ENCODE measurements at places on chromosomes 5 and 9.

- no peak for DNase-seq
These were observed 56.5 kb downstream of the ANKRD33B start for GRCh38 chr5:10620346-10620745.

DNA sequence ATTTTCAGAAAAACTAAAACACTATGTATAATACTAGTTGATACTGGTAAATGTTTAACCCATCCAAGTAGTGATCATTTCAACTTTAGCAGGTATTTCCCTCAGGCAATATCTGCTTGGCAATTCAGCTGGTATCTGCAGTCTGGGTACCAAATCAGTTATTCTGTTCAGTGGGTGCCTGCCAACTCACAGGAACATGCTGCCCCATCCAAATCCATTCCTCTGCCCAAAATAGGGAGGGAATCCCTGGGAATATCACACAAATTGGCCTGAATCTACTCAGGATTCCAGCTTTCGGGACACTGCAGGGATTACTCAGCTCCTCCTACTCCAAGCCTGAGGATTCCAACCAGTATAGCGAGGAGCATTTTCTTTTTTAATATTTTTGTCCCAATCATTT is 61.7 kb upstream of the PDE4D start:
- DNase-seq = no peak

DNA sequence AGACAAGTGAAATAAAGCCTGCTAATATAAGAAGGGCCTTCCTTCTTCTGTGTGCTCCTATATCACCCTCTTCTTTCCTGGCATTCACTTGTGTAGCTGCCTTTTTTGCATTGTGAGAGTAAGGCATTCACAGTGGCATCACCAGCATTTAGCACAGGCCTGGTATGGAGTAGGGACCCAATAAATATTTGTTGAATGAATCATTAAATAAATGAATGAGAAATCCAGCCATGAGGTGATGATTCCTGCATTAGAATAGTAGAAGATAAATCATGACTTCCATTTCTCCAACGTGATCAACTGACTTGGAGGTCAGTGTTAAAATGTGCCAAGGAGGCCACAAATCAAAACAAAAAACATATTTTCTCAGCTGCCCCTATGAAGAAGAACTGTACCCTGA is 3.9 kb downstream of the PLPPR1 start:
- no peak for DNase-seq

- DNase-seq = no peak
These were observed 133.8 kb downstream of the ARHGEF28 start for GRCh38 chr5:73759771-73760170.
